Endothelial cell (in vitro differentiated cells): ENCODE measurements at places on chromosomes 1 and 21. TPM values are rescaled to one million over a fixed set of nuclear protein-coding genes. Genes with fewer than 3 reads are reported as not detected.

DNA sequence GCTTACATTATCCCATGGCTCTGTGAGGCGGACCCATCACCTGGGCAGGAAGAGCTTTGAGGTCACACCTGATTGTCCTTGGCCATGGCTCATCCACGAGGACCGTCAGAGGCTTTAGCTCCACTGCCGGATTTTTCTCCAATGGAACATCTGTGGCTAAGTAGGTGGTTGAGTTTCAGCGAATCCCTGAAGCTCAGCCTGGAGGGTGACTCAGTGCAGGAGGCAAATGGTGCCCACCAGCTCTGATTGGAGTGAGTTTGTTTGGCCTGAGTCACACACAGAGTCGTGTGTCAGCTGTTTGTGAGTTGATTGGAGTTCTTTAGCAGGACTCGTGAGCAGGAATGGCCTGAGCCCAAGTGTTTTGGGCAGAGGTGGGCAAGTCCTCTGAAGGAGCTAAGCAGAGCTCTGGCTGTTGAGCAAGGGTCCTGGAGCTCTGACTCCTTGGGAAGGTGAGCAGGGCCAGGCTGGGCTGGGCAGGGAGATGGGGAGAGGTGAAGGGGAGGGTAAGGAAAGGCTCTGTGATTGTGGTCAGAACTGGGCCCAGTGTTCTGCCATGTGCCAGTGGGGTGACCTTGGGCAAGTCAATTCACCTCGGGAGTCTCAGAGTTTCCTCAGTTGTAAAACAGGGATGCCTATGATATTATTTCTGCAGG, 2.0 kb downstream of the SLC6A17 start:
- peak overlapping the region; percentile 86 for H3K4me3 ChIP-seq
- peaks cover 8% of the 10 kb centered on the region for H3K27me3 ChIP-seq
- H3K36me3 ChIP-seq = peaks cover 16% of the 10 kb centered on the region
- peaks cover 54% of the 10 kb centered on the region for H3K4me1 ChIP-seq
- DNase-seq = no peak

- no peak within 1 kb of the TSS for H3K27ac ChIP-seq
- DNase-seq = peak; percentile 55
- peak within 1 kb of the TSS; percentile 87 for H3K4me3 ChIP-seq
- peaks cover 4% of the 10 kb centered on the region for H3K36me3 ChIP-seq
- peaks cover 21% of the 10 kb centered on the region for H3K4me1 ChIP-seq
These were observed at the start of gene GFI1 for GRCh38 chr1:92486251-92487077. Gene GFI1, minus strand, starts transcription at chr1:92486925. Its CDS starts 3,438 bp downstream, at chr1:92483487.

DNA sequence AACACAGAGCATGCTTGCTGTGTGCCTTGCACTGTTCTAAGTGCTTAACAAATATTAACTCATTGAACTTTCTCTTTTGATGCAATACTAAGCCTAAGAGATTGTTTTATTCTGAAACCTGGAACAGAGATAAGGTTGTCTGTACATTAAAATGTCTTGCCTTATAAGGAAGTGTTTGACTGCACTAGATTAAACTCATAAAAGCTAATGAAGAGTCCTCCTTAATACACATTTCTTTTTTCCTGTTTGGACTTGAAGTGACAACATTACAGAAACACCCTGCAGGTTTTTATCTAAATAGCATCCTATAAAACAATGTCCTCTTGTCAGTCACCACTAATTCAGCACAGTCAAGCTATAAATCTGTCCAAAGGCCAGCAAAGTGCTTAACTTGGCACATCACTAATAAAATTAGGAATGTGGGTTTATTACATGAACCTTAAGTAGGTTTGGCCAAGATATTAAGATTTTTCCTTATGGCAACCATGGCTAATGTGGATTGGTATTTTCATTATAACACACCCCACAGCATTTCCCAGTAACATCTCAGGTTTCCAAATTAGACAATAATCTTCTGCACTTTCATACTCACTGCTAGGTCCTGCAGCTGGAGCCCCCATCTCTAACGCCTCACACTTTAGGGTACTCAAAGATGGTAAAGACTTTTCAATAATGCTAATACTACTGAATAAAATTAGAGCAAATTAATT, 389.7 kb downstream of the LMO4 start:
- no peak overlapping the region for H3K4me3 ChIP-seq
- H3K27me3 ChIP-seq = no peaks in the 10 kb centered on the region
- peaks cover 3% of the 10 kb centered on the region for H3K4me1 ChIP-seq
- H3K27ac ChIP-seq = no peak overlapping the region
- no peak for DNase-seq

DNA sequence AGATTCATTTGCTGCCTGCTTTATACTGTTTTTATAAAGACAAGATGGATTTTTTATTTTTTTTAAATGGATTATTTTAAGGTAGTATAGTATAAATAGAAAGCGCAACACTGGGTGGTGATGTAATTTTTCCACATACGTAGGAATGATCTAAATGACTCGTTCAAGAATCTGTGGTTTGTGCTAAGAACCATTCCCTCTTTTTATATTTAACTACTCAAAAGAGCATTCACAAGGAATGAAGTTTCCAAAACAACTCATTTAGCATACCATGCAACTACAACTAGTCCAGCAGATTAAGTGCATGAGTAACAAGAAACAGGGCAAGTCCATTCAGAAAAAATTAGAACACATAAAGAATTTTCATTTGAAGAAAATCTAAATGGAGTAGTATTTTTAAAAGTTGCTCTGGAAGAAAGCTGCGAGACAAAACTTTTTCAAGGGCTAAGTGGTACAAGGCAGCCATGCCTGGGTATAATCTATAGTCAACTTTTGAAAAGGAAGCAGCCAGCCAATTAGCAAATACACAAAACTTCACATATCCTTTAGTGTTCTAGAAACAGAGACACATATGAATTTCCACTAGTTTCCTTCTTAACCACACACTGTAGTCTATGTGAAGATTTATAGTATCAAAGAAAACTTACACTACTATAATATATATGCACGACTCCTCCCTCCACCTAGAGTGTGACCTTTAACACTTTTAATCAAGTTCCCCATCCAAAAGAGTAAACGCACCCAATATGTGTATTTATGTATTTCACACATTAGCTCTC, 23.4 kb downstream of the GTF2B start:
- no peaks in the 10 kb centered on the region for H3K27me3 ChIP-seq
- no peak overlapping the region for H3K27ac ChIP-seq
- DNase-seq = no peak

DNA sequence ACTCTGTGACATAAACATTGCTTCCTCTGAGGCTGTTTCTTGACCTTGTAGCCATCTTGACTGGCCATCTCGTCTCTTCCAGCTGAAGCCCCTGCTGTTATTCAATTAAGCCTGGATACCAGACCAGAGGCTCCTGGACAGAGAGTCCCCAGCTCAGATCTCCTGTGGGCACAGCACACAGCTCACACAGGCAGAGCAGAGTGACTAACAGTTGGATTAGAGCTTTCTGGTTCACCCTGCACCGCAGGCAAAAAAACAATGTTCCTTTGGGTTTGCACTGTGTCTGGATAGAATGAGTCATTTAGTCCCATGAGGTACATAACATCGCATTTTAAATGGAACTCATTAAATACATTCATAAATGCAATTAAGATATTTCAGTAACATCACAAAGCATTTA, 33.4 kb upstream of the USH2A start:
- peaks cover 1% of the 10 kb centered on the region for H3K27me3 ChIP-seq
- H3K27ac ChIP-seq = no peak overlapping the region
- no peak for DNase-seq
- no peak overlapping the region for H3K4me3 ChIP-seq

- no peak overlapping the region for H3K27ac ChIP-seq
- H3K4me3 ChIP-seq = no peak overlapping the region
- H3K4me1 ChIP-seq = peaks cover 9% of the 10 kb centered on the region
These were observed 1157.4 kb downstream of the KCNT2 start for GRCh38 chr1:195450794-195451193.

GRCh38 chr21:27269644-27270043, 302.8 kb upstream of the ADAMTS5 start:
- no peaks in the 10 kb centered on the region for H3K27me3 ChIP-seq
- no peak overlapping the region for H3K4me3 ChIP-seq
- H3K36me3 ChIP-seq = no peaks in the 10 kb centered on the region
- H3K4me1 ChIP-seq = no peaks in the 10 kb centered on the region

DNA sequence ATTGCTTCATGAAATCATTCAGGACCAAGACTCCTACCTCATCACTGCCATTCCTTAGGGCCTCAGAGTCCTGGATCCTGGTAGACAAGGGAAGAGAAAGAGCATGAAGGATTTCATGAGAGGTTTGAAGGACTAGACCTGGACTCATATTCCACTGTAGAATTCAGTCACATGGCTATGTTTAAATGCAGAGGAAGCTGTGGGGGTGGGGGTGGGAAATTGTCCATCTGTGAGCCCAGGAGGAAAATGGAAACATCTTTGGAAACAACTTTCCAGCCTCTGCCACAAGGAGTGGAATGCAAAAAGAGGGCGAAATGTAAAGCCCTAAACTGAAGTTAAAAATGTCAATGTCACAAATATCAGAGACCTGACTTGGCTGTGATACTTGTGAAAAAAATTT, 73.0 kb downstream of the BRINP2 start:
- H3K27ac ChIP-seq = no peak overlapping the region
- H3K4me1 ChIP-seq = no peaks in the 10 kb centered on the region
- no peaks in the 10 kb centered on the region for H3K36me3 ChIP-seq
- H3K27me3 ChIP-seq = peaks cover 2% of the 10 kb centered on the region
- no peak overlapping the region for H3K4me3 ChIP-seq

GRCh38 chr1:8985915-8986813, 40.1 kb downstream of the SLC2A7 start:
- H3K27me3 ChIP-seq = peaks cover 4% of the 10 kb centered on the region
- H3K36me3 ChIP-seq = no peaks in the 10 kb centered on the region
- H3K27ac ChIP-seq = no peak overlapping the region

DNA sequence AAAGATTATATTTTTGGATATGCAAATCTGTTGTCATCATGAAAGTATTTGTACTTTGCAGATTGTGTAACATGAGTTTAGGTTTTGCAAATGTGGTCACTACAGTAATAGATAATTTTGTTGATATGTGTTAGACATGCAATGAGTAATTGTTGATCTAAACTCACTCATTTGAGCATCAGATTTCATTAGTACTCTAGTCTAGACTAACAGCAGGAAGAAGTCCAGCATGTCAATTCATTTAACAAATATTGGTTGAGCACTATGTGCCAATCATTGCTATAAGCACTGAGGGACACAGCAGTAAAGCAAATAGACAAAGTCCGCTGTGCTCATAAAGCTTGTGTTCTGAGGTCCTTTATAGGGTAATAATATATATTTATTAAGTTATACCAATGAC, 350.0 kb downstream of the USP25 start:
- H3K4me1 ChIP-seq = peaks cover 3% of the 10 kb centered on the region
- H3K27ac ChIP-seq = no peak overlapping the region
- no peaks in the 10 kb centered on the region for H3K27me3 ChIP-seq
- DNase-seq = no peak

- H3K27ac ChIP-seq = no peak overlapping the region
- peaks cover 9% of the 10 kb centered on the region for H3K4me1 ChIP-seq
- DNase-seq = no peak
- no peaks in the 10 kb centered on the region for H3K36me3 ChIP-seq
These were observed 41.5 kb downstream of the PLPPR5 start for GRCh38 chr1:98963064-98963758.

GRCh38 chr1:46300673-46301405, 2.6 kb downstream of the LRRC41 start:
- H3K27me3 ChIP-seq = peaks cover 10% of the 10 kb centered on the region
- peak overlapping the region; percentile 90 for H3K4me3 ChIP-seq
- H3K27ac ChIP-seq = peak overlapping the region; percentile 84
- no peak for DNase-seq
- H3K36me3 ChIP-seq = peaks cover 21% of the 10 kb centered on the region

- H3K27me3 ChIP-seq = no peaks in the 10 kb centered on the region
- H3K4me1 ChIP-seq = peaks cover 5% of the 10 kb centered on the region
- no peak overlapping the region for H3K4me3 ChIP-seq
- no peak overlapping the region for H3K27ac ChIP-seq
- DNase-seq = no peak
These were observed 33.1 kb downstream of the UBE2U start for GRCh38 chr1:64236541-64236954.

GRCh38 chr1:220315070-220315839, 43.0 kb upstream of the RAB3GAP2 start:
- H3K27me3 ChIP-seq = no peaks in the 10 kb centered on the region
- H3K4me1 ChIP-seq = no peaks in the 10 kb centered on the region
- no peaks in the 10 kb centered on the region for H3K36me3 ChIP-seq

- H3K4me1 ChIP-seq = peaks cover 13% of the 10 kb centered on the region
- no peak overlapping the region for H3K27ac ChIP-seq
- H3K36me3 ChIP-seq = peaks cover 3% of the 10 kb centered on the region
- H3K27me3 ChIP-seq = peaks cover 6% of the 10 kb centered on the region
- DNase-seq = no peak
These were observed 11.4 kb downstream of the SZRD1 start for GRCh38 chr1:16378443-16378842.

DNA sequence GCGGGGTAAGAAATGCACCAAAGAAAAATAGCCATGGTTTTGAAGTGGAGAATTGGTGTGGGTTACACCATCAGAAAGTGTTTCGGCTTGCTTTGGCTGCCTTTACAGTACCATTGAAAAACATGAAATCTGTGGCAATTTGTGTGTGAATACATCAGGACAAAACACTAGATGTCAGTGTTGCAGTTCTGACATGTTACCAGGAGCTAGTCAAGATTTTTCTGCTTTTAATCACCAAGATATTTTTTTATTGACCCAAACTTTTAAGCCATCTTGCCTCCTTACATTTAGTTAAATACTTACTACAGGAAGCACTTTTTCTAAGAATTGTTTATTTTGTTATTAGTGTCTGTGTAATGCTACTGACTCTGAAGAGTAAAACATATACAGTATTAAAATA, 14.3 kb downstream of the RRP15 start:
- H3K27me3 ChIP-seq = no peaks in the 10 kb centered on the region
- no peaks in the 10 kb centered on the region for H3K36me3 ChIP-seq
- H3K27ac ChIP-seq = no peak overlapping the region

DNA sequence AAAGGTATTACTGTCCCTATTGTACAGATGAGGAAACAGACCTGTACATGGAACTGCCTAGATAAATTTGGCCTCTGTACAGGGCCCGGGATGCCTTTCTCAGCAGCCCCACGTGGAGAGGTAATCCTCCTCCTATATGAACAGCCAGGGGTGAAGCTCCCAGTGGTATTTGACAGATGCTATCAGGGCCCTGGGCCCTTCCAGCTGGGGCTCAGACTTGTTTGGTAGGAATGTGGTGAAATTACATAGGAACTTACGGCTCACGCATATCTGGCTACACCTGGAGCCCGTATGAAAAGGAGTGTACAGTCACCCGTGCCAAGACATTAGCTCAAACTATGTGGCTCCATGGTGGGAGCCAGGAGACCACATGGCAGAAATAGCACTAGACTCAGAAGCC, 24.8 kb upstream of the TCEA3 start:
- H3K4me3 ChIP-seq = no peak overlapping the region
- DNase-seq = no peak
- no peak overlapping the region for H3K27ac ChIP-seq
- no peaks in the 10 kb centered on the region for H3K4me1 ChIP-seq
- peaks cover 5% of the 10 kb centered on the region for H3K27me3 ChIP-seq
- peaks cover 3% of the 10 kb centered on the region for H3K36me3 ChIP-seq

The INAVA gene
- total RNA-seq = 35.8 TPM

The AMY1C gene
- not detected for total RNA-seq

The DCDC2B gene
- not detected for total RNA-seq

The SPATA21 gene
- total RNA-seq = not detected

The FLG2 gene
- total RNA-seq = not detected

The SYCP1 gene
- not detected for total RNA-seq

The NSUN4 gene
- 27.8 TPM for total RNA-seq

The FCRL5 gene
- total RNA-seq = not detected
